Fibroblast of skin of left biceps (primary cell): ENCODE measurements at places on chromosomes 1 and 21.
A peak's percentile ranks its signal among the peaks of the same experiment; 100 is the strongest.

DNA sequence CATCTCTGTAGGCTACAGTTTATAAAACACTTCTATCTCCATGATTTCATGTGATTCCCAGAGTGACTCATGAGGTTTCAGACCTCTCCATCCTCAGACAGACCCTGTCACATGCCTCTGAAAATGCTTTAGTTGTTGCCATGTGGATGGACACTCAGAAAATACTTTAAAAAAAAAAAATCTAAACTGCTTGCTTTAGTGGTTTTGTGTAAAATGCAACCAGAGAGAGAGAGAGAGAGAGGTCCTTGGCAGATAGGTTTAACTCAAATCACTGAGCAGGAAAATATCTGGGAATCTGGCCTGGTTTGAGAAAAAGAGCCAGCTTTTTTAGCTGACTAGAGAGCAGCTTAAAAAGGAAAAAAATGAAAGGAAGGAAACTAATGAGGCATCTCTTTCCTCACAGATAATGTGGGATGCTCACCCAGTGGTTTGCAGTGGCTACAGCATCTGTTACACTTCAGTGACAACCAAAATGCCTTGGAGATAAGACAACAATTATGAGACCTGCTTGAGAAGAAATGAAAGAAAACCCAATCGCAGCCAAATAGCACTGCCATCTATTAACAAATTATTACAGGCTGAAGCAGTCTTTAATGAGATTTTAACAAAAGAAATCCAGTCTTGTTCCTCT lies 54.6 kb upstream of the SYT14 start:
- peak; percentile 48 for DNase-seq

GRCh38 chr1:156226116-156226538 lies 13.3 kb downstream of the PMF1 start:
- no peak for DNase-seq

GRCh38 chr1:156859523-156860112 lies 701 bp upstream of the INSRR start:
- no peak for DNase-seq

DNA sequence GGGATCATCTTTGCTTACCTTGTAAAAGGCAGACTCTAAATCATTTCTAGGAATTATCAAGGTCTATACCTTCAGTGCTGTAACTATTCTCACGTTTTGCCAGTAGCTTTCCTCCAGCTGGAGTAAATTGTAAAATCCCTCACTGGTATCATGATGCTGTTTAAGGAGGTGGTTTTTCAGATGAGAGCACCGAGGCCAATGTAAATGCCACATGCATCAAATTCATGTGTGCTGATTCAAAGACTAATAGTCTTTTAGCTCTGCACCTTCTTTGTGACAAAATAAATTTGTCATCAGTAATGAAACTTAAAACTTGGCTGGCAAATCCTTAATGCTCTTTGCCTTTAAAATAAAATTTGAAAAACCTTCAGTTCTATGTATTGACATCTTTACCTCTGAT lies 503.8 kb downstream of the SETD4 start:
- no peak for DNase-seq

- no peak for DNase-seq
Observed at GRCh38 chr1:222583079-222583478, 6.7 kb downstream of the TAF1A start.

- DNase-seq, result no peak
Observed at GRCh38 chr21:34836933-34837505, 168.2 kb downstream of the CLIC6 start.

GRCh38 chr1:198480876-198481275 lies 59.6 kb downstream of the ATP6V1G3 start:
- DNase-seq, result no peak
